ENCODE measurements at places on chromosomes 7 and 10. TPM values are rescaled to one million over a fixed set of nuclear protein-coding genes. Genes with fewer than 3 reads are reported as not detected.

Gene ITGB8
- polyA plus RNA-seq, result 1.2 TPM

GRCh38 chr7:16063716-16064675 lies 357.3 kb downstream of the CRPPA start:
- DNase-seq, result no peak
- no peaks in the 10 kb centered on the region for H3K27me3 ChIP-seq

DNA sequence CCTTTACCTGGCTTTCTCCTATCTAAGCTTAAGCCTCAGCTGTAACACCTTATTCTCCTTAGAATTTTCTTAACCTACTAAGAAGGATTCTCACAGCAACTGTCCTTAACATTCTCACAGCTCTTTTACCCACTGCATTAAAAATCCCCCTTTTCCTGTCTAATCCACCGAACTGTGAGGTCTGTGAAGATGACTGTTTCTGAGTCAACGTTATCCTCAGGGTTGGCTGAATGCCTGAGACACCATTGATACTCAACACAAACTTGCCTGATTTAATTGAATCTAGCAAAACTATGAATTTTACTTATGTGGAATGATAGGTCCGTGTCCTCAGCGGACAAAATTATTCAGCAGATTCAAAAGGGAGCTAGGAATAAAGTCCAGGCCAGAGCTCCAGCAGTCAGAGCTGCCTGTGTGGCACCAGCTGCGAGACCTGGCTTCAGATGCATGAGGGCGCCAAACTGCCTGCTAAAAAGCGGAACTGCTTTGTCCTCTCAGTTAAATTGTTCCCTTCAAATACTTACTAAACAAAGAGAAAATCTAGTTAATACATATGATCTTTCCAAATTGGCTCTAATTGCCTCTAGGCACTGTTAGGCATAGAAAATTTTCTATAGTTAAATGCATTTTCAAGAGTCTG lies 33.4 kb upstream of the VWDE start:
- H3K4me3 ChIP-seq, result no peak overlapping the region
- H3K4me1 ChIP-seq, result no peaks in the 10 kb centered on the region
- H3K27me3 ChIP-seq, result no peaks in the 10 kb centered on the region
- no peak for DNase-seq
- no peak overlapping the region for H3K27ac ChIP-seq
- H3K36me3 ChIP-seq, result no peaks in the 10 kb centered on the region

Gene GNAI1
- polyA plus RNA-seq, result 6.0 TPM

- no peaks in the 10 kb centered on the region for H3K27me3 ChIP-seq
- H3K27ac ChIP-seq, result peak overlapping the region; percentile 75
- H3K36me3 ChIP-seq, result no peaks in the 10 kb centered on the region
- DNase-seq, result no peak
These were observed 34.4 kb downstream of the UBTD1 start for GRCh38 chr10:97532935-97533671.

DNA sequence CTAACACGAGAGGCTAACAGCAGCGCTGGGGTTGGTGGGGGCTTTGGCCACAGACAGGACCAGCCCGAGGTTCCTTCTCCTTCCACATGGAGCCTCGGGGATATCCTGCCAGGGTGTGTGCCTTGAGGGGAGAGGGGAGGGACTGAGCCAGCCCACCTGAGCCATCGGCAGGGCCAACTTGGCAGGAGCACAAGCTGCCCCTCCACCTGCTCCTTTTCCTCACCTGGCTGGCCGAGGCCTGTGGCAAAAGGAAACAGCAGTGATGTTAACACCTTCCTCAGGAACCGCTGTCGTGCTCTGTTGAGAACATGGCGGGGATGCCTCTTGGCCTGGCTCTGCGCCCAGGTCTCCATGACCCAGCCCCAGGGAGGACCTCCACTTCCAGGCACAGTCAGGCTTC lies 255.1 kb upstream of the PPP2R2D start:
- H3K27me3 ChIP-seq, result no peaks in the 10 kb centered on the region
- no peak for DNase-seq
- no peaks in the 10 kb centered on the region for H3K36me3 ChIP-seq
- no peak overlapping the region for H3K4me3 ChIP-seq

DNA sequence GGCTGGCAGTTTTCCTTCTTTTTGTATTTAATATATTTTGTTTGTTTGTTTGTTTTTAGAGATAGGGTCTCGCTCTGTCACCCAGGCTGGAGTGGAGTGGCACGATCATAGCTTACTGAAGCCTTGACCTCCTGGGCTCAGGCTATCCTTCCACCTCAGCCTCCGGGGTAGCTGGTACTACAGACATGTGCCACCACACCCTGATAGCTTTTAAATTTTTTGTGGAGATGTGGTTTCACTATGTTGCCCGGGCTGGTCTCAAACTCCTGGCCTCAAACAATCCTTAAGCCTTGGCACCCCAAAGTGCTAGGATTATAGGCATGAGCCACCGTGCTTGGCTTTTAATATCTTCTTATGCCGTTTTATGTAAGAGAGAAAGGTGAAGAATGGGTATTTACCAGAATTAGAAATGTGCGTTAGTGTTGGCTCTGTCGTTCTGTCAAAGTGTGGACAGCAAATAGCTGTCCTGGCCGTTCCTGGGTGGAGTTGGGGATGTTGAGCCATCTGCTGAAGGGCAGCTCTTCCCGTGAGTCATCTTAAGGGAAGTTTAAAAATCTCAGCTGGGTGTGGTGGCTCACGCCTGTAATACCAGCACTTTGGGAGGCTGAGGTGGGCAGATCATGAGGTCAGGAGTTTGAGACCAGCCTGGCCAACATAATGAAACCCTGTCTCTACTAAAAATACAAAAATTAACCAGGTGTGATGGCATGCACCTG lies 14.8 kb downstream of the OGDH start:
- no peak overlapping the region for H3K4me3 ChIP-seq
- H3K27ac ChIP-seq, result no peak overlapping the region
- no peaks in the 10 kb centered on the region for H3K4me1 ChIP-seq
- H3K27me3 ChIP-seq, result no peaks in the 10 kb centered on the region

Gene DRGX
- not detected for polyA plus RNA-seq

GRCh38 chr10:32189400-32190084 lies 133.3 kb upstream of the KIF5B start:
- DNase-seq, result no peak
- no peaks in the 10 kb centered on the region for H3K36me3 ChIP-seq
- H3K4me3 ChIP-seq, result no peak overlapping the region
- H3K4me1 ChIP-seq, result no peaks in the 10 kb centered on the region
- no peaks in the 10 kb centered on the region for H3K27me3 ChIP-seq
- H3K27ac ChIP-seq, result no peak overlapping the region

- no peaks in the 10 kb centered on the region for H3K27me3 ChIP-seq
- H3K4me3 ChIP-seq, result no peak overlapping the region
- peaks cover 4% of the 10 kb centered on the region for H3K4me1 ChIP-seq
- no peak overlapping the region for H3K27ac ChIP-seq
- H3K36me3 ChIP-seq, result no peaks in the 10 kb centered on the region
These were observed 73.6 kb downstream of the COL26A1 start for GRCh38 chr7:101436221-101436735.

DNA sequence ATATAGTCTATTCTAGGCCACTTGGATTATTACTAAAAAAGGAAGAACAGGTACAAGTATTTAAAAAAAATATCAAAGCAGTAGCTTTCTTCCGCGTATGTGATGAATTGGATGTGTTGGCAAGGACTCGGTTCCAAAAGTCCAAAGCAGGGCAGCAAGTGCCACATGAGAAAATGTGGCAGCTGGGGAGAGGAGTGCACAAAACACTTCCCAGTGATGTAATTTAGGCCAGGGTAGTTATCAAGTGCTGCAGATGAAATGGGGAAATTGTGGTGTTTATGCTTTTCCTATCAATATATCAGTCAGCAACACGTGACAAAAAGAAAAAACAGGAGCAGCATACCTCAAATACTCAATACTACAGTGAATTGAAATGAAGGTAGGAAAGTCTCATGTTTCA lies 7.0 kb downstream of the RHOBTB1 start:
- no peaks in the 10 kb centered on the region for H3K36me3 ChIP-seq
- no peaks in the 10 kb centered on the region for H3K4me1 ChIP-seq
- no peak for DNase-seq
- H3K27me3 ChIP-seq, result no peaks in the 10 kb centered on the region

GRCh38 chr7:157564517-157565177 lies 227.8 kb downstream of the DNAJB6 start:
- no peak for DNase-seq
- peaks cover 9% of the 10 kb centered on the region for H3K4me1 ChIP-seq
- H3K27ac ChIP-seq, result no peak overlapping the region
- H3K4me3 ChIP-seq, result no peak overlapping the region

DNA sequence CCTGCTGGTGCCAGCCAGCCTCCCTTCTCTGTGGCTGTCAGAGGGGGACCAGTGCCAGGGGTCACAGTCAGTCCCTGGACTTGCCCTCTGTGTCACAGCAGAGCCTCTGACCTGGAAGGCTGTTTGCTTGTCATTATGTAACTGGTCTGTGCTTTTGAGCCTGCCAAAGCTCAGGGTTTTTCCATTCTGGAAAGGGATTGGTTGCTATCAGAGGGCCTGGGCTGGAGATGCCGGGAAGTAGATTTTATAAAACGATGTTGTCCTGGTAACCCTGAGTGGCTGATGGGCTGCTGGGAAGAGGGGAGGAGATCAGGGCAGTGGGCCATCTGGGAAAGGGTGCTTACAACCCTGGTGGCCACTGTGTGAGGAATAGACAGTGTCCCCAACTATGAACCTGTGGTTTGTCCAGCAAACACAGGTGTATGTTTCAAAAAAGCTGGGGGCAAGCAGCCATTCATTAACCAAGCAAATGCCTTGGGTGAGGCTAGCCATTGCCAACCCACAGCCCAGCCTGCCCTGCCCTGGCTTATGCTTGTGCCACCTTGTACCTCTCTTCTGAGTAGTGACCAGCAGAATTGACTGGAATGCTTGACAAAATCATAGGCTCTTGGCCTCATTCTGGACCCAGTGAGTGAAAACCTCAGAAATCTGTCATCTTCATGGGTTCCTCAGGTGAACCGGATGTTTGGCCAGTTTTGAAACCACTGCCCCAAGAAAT lies 21.6 kb downstream of the SFTPD start:
- peaks cover 2% of the 10 kb centered on the region for H3K4me1 ChIP-seq
- H3K27me3 ChIP-seq, result peaks cover 9% of the 10 kb centered on the region
- H3K36me3 ChIP-seq, result no peaks in the 10 kb centered on the region
- no peak for DNase-seq

GRCh38 chr10:96587264-96588059 lies 650 bp upstream of the TM9SF3 start:
- H3K4me1 ChIP-seq, result peaks cover 10% of the 10 kb centered on the region
- no peak for DNase-seq
- peak overlapping the region; percentile 96 for H3K27ac ChIP-seq
- no peaks in the 10 kb centered on the region for H3K36me3 ChIP-seq
- no peaks in the 10 kb centered on the region for H3K27me3 ChIP-seq

Gene CALML3
- polyA plus RNA-seq, result not detected

DNA sequence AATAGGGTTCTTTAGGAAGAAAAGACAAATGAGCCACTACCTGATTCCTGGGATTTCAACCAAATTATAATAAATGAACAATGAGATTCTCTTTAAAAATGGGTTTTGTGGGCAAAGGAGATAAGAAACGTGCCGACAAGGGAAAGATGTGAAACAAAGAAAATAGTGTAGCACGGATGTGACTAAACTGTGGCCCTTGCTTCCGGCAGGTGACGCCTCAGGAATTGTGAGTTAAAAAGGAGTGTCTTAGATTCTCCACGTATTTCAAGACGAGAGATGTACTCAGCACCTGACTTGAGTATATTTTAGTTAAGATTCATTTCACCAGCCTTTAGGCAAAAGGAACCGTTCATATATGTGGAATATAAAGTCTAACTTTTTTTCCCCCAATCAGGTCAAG lies 75.9 kb downstream of the DNAH11 start:
- no peak overlapping the region for H3K27ac ChIP-seq
- no peaks in the 10 kb centered on the region for H3K4me1 ChIP-seq
- H3K36me3 ChIP-seq, result no peaks in the 10 kb centered on the region
- no peak overlapping the region for H3K4me3 ChIP-seq
- no peak for DNase-seq
- H3K27me3 ChIP-seq, result no peaks in the 10 kb centered on the region

DNA sequence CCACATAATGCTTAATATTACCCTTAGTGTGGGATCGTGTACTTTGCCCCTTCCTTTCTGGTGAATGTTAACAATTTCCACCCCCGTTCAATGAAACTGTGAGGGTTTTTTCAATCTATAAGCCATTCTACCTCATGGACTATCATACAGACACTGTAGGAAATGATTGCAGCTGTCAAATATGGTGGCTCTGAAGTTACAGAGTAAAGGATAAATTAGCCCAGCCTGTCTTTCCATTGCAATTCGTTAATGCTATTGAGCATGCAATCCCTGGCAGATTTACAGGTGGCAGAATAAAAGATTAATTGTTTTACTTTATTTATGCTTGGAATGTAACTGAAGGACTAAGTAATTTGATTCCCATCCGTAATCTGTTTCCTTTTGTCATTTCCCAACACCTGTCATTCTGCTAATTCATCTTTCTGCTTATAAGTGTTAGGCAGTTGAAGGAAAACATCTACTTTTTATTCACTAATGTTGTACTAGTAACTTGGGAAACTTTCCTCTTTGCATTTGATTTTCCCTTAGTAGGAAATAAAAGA lies 1211.6 kb upstream of the LRRN3 start:
- no peak overlapping the region for H3K4me3 ChIP-seq
- H3K4me1 ChIP-seq, result no peaks in the 10 kb centered on the region

Gene PPP1R17
- polyA plus RNA-seq, result 1.5 TPM

DNA sequence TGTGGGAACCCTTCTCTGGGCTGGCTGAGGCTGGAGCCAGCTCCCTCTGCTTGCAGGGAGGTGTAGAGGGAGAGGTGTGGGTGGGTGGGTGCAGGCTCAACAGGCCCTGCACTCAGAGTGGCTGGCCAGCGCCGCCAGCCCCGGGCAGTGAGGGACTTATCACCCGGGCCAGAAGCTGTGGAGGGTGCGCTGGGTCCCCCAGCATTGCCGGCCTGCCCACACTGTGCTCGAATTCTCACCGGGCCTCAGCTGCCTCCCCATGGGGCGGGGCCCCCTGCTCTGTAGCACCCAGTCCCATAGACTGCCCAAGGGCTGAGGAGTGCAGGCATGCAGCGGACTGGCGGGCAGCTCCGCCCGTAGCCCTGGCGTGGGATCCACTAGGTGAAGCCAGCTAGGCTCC lies 190.7 kb upstream of the TAC1 start:
- no peaks in the 10 kb centered on the region for H3K4me1 ChIP-seq
- no peak overlapping the region for H3K4me3 ChIP-seq
- H3K27me3 ChIP-seq, result no peaks in the 10 kb centered on the region
- DNase-seq, result no peak
- no peaks in the 10 kb centered on the region for H3K36me3 ChIP-seq
- no peak overlapping the region for H3K27ac ChIP-seq

DNA sequence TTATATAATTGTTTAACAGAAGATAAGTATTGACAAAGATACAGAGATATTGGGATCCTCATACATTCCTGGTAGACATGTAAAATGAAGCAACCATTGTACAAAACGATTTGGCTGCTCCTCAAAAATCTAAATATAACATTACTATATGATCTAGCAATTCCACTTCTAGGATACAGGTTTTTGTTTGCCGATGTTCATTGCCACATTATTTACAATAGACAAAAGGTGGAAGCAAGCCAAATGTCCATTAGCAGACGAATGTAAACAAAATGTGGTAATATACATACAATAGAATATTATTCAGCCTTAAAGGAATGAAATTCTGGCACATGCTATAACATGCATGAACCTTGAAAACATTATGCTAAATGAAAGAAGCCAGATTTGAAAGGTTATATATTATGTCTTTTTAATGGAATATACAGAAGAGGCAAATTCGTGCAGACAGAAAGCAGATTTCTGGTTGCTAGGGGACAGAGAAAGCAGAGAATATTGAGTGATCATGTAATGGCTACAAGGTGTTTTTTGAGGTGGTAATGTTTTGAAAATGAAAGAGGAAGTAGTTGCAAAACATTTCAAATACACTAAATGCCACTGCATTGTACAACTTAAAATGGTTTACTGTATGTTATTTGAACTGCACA lies 44.9 kb downstream of the POLR1F start:
- no peaks in the 10 kb centered on the region for H3K4me1 ChIP-seq
- H3K27ac ChIP-seq, result no peak overlapping the region
- DNase-seq, result no peak
- H3K36me3 ChIP-seq, result no peaks in the 10 kb centered on the region

Data from H1 (cell line).